ENCODE measurements at places on chromosomes 4 and X.

GRCh38 chr4:147780137-147780777, 48.4 kb downstream of the ARHGAP10 start:
- DNase-seq: no peak

GRCh38 chr4:149113804-149114430, 671.7 kb upstream of the NR3C2 start:
- DNase-seq: no peak

- DNase-seq: no peak
Observed at GRCh38 chr4:161002386-161002785, 1161.4 kb downstream of the FSTL5 start.

DNA sequence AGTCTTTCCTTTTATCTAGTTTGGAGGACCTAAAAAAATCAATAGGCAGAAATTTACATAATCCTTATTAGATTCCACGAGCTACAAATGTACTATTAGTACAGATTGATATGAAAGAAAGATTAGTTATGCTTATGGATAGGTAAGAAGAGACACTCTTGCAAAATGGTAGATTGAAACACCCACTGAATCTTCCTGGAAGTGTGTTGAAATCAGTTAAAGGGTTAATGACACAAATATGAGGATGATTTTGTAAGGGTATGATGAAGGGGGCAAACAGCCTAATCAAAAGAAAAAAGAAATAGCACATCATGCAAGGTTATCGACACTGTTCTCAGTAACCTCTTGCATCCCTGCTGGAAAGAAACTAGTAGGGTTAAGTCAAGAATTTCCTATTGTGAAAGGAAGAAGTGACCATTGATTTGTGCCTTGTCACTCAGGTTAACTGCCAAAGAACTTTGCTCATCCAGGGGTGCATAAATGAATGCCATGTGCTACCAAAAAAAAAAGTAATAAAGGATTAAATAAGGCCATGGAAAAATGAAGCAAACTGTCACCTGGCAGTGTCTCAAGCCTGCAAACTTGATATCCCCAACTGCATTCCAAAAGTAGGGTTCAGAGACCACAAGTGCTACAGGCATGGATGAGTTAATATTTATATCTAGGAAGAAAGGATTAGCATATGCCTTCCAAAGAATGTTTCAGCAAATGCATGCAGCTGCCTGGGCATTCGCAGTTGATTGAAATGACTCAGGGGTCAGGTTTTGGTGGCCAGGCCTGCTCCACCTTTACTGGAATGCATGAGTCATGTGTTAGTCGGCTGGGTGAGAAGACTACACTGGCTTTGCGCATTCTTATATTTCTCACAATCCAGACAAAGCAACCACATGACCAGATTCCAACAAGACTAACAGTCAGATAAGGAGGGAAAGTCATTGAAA, 78.3 kb upstream of the ATXN3L start:
- peak; percentile 97 for DNase-seq

GRCh38 chr4:7998447-7998846, 58.8 kb upstream of the AFAP1 start:
- DNase-seq: no peak

GRCh38 chr4:7414736-7415510, 19.8 kb downstream of the PSAPL1 start:
- DNase-seq: no peak

- no peak for DNase-seq
Observed at GRCh38 chr4:123444290-123444731, 47.7 kb downstream of the SPRY1 start.

GRCh38 chr4:48681856-48682255, 98.2 kb downstream of the FRYL start:
- DNase-seq: peak; percentile 25

DNA sequence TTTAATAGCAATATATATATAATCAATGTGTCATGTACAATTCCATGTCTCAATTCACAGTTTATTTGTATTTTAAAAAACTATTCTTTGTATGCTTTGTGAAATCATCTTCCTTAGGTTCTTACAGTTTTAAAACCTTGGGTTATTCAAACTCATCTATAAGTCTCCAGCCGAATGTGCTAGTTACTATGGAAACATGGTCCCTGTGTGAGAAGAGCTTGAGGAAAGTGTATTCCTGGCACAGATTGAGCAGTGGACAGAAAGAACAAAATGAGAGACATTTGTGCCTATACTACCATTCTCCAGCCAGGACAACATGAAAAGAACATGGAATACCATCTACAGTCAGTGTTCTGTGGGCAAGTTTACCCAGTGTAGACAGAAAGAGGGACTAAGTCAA, 103.4 kb downstream of the EFHC2 start:
- no peak for DNase-seq

- no peak for DNase-seq
Observed at GRCh38 chr4:11470438-11471045, 41.8 kb upstream of the HS3ST1 start.

DNA sequence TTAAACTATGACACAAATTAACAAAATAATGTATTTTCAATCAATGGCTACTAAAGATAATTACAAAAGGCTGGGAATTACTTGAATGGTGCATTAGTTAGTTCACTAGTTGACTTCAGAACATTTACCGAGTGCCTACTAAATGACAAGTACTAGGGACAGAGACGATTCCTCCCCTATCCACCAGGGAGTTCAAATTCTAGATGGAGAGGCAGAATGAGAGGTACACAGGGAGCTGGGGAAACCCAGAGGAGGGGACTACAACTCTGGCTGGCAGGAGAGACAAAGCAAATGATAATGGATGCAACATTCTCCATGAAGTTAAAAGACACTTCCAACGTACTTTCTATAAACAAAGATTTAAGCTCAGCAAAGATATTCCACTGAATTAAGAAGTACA, 43.1 kb upstream of the MCF2 start:
- DNase-seq: no peak

GRCh38 chr4:183354219-183354618, 32.0 kb upstream of the CLDN24 start:
- no peak for DNase-seq

DNA sequence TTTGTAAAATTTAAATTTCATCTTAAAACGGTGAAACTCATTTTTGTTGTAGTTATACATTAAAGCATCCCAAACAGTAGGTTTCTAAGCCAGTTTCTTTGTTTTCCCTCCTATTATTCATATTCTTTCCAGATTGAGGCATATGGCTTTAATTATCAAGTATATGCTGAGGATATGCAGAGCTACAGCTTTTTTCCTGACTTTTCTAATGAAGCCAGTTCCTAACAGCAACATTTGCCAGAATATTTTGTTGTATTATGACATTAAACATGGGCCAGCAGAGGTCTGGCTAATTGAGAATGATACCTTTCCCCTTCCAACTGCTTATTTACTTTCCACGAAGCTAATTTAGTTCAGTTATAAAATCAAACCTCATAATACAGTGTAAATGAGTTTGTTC, 75.3 kb downstream of the SLIT2 start:
- no peak for DNase-seq

DNA sequence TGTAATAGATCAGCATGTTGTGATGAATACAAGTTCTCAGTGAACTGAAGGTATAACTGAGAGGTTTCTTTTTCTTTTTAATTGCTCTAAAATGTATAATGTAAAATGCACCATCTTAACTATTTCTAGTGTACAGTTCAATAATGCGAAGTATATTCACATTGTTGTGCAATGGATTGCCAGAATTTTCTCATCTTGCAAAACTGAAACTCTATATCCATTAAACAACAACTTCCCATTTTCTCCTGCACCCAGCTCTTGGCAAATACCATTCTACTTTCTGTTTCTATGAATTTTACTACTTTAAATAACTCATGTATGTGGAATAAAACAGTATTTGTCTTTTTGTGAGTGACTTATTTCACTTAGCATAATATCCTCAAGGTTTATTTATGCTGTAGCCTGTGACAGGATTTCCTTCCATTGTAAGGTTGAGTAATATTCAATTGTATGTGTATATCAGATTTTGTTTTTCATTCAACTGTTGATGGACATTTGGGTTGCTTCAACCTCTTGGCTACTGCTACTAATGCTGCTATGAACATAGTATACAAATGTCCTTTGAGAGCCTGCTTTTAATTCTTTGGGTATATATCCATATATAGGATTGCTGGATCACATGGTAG, 53.5 kb upstream of the NPFFR2 start:
- DNase-seq: no peak

DNA sequence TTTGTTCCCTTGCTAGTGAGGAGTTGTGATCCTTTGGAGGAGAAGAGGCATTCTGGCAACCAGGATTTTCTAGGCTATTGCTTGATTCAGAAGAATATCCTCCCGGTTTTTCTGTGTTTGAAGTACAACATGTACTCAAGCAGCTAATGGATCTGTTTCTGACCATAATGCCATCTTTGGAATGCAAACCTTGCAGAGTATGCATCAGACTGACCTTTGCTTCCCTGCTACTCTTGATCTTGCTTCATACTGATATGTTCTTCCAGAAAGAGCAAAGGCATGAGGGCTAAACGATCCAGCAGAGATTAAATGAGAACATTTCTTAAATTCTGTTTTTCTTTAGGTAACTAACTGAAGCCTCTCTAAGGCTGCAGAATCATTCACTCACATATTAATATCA, 265.4 kb upstream of the SLC7A11 start:
- no peak for DNase-seq

- DNase-seq: no peak
Observed at GRCh38 chrX:63920875-63921274, 135.9 kb upstream of the ARHGEF9 start.

DNA sequence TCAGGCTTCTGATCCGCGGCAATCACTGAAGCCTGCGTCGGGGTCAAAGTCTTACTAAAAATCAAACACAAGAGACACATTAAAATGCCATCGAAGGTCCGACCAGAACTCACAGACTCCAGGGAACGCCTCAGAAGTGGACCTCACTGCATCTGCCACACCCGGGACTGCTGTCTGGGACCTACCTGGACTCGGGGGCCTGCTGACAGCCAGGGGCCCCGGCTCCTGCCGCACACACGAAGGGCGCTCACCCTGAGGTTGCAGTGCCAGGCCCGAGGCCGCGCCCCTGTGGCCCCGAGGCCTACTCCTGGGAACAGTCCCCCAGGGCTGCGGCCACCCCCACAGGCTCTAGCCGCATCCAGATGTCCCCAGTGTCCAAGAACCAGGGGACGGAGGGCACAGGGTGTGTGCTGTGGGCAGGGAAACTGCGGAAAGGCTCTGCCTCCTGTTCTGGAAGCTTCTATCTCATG, 7.4 kb downstream of the CTBP1 start:
- DNase-seq: no peak

- DNase-seq: no peak
Observed at GRCh38 chrX:7746856-7747255, 96.1 kb upstream of the VCX start.

DNA sequence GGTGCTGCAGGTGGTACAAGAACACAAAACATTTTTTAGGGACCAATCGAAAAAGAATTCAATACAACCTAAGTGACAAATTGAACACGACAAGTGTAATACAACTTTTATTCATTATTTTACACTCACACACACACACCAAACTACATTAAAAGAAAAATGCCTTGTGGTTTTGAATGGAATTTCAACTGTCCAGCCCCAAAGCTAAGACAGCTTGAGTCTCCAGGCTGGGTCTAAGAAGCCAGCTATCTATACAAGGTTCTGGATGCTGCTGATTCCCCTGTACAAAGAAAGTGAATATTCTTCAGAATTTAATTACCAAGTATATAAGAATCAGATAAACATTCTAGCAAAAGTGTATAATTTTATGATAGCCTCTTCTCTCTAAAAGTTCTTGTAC, 118.2 kb downstream of the PPP3CA start:
- no peak for DNase-seq

GRCh38 chr4:144366425-144366824, 225.9 kb upstream of the GYPA start:
- DNase-seq: no peak

DNA sequence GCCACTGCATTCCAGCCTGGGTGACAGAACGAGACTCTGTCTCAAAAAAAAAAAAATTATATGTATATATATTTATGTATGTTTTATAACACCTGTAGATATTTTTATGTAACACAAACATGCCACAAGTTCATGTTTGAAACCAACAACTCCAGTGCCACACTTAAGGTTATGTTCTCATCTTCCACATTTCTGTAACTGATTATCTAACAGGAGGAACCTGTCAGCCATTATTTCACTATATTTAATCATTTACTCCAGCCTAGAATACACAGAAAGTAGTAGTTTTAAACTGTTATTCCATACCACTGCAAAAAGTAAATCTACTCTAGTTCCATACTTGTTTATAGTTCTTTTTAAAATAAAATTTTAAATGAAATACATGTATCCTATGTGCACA, 32.3 kb downstream of the MCUB start:
- DNase-seq: no peak

DNA sequence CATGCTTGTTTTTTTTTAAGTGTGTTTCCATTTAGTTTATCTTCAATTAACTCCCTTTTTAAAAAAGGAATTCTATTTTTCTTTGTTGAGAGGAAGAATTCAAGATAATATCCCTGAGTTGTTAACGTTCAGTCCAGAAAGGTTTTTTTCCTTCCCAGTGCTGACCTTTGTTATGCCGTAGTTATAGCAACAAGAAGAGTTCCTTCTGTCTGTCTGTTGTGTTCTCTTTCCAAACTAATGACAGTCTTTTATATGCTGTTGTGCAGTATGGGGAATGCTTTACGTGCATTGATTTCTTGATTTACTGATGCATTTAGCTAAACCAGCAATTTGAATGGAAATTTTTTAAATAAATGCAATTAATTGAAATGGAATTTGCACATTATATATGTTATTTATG, 6.6 kb upstream of the CXXC4 start:
- DNase-seq: no peak

DNA sequence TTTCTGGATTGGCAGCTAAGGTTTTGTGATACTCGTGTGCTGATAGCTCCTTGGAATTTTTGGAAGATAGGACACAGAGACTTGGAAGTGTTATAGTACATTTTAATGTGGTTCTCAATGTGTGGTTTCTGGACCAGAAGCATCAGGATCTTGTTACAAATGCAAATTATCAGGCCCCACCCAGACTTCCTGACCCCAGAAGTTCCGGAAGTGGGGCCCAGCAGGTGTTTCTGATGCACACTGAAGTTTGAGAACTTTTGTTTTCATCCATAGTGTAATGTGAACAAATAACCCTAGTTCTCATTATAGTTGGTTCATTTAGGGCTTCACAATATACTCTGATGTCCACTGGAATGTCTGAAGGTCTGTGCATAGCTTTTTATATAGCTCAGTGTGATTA, 49.6 kb downstream of the LAMP2 start:
- no peak for DNase-seq

DNA sequence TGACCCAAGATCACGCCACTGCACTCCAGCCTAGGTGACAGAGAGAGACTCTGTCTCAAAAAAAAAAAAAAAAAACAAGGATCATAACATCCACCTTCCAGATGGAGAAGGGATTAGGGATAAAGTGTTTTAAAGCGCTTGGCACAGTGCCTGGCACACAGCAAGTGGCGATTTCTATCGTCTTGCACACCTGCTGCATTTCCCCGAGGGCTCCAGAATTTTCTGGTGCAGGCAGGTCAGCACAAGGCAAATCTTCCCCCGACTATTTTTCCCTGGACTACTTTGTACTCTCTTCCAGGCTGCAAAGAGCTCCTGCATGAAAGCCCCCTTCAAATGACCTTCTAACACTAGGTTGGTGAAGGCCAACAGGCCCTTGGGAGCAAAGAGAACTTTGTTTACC, 57.3 kb downstream of the APBB2 start:
- no peak for DNase-seq

Measured in RKO (cell line).